ENCODE measurements at places on chromosomes 12 and 14.
A peak's percentile ranks its signal among the peaks of the same experiment; 100 is the strongest.

DNA sequence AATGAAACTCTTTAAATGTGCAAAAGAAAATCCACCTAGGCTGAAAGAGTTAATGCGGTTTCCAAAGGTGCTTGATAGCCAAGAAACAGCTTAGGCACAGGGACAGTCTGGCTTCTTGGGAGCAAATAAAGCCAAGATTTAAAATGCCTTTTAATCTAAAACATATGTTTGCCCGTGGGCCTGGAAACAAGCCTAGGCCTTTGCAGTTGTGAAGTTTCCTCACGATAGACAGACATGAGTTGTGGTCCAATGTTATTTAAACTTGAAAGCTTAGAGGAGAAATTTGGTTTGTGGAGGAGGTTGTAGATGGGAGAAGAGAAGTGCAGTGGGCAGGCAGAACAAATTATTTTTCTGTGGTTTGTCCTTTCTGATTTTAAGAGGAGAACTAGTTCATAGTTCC, 29.8 kb downstream of the PROX2 start:
- DNase-seq, result no peak

DNA sequence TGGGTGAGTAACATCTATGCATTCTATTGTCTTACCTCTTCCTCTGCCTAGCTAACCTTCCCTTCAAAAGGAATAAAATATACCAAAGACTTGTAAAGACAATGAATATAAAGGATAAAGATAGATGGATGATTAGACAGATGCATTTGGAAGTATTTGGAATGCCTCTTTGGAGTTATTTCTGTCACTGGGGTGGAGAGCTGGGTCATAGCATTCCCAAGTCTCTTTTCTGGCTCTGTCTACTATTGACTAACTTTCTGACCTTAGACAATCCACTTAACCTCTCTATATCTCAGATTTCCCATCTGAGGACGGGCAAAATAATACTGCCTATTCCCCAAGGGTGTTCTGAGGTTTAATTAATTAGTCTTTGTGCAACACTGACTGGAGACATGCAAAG, 517.4 kb downstream of the DIO2 start:
- no peak for DNase-seq

DNA sequence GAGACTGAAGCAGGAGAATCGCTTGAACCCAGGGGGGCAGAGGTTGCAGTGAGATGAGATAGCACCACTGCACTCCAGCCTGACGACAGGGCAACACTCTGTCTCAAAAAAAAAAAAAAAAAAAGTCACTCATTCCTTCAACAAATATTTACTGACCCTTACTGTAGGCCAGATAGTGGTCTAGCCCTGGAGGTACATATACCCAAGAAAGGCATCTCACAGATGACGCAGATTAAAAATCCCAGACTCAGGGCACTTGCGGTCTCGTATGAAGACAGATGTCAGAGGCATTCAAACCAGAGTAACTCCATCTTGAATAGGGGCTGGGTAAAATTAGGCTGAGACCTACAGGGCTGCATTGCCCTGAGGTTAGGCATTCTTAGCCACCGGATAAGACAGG, 44.8 kb downstream of the CLMN start:
- DNase-seq, result no peak

GRCh38 chr14:93984987-93985410, 8.6 kb upstream of the ASB2 start:
- no peak for DNase-seq

GRCh38 chr12:38053655-38054464, 262.7 kb upstream of the ALG10B start:
- DNase-seq, result no peak

GRCh38 chr12:93022603-93023340, 93.7 kb upstream of the EEA1 start:
- DNase-seq, result no peak

DNA sequence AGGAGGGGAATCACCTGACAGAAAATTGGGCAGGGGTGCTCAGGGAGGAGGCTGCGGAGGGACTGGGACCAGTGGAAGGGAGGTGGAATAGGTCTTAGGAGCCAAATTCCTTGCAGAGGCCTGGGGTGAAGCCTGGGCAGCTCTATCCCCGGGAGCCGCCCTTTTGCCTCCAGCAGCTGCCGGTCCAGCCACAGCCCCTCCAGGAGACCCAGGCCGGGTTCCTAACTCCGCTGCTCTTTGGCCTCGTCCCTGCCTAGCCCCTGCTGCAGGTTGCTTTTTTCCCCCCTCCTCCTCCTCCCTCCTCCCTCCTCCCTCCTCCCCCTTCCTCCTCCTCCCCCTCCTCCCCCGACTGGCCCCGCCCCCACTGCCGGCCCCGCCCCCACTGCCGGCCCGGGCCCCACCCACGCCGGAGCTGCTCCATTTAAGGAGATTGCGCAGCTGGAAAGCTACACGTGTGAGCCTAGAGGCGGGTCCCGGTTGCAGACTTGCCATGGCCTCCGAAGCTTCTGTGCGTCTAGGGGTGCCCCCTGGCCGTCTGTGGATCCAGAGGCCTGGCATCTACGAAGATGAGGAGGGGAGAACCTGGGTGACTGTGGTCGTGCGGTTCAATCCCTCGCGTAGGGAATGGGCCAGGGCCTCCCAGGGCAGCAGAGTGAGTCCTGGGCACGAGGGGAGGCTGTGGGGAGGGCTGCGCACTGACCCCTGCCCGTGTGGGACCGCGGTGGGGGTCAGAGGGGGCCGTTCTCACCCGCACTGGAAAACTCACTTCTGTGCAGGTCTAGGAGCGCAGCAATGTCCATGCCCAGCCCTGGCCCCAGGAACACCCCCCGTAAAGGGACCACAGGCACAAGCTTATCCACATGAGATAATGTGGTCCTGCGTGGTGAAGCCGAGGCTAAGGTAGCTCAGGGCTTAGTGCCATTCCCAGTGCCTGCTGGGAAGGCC, at the start of gene TCL1B:
TCL1B (plus strand) TSS at position 449 of the 945 bp plus-strand sequence; CDS start at position 491, 42 bp downstream.
- DNase-seq, result no peak

DNA sequence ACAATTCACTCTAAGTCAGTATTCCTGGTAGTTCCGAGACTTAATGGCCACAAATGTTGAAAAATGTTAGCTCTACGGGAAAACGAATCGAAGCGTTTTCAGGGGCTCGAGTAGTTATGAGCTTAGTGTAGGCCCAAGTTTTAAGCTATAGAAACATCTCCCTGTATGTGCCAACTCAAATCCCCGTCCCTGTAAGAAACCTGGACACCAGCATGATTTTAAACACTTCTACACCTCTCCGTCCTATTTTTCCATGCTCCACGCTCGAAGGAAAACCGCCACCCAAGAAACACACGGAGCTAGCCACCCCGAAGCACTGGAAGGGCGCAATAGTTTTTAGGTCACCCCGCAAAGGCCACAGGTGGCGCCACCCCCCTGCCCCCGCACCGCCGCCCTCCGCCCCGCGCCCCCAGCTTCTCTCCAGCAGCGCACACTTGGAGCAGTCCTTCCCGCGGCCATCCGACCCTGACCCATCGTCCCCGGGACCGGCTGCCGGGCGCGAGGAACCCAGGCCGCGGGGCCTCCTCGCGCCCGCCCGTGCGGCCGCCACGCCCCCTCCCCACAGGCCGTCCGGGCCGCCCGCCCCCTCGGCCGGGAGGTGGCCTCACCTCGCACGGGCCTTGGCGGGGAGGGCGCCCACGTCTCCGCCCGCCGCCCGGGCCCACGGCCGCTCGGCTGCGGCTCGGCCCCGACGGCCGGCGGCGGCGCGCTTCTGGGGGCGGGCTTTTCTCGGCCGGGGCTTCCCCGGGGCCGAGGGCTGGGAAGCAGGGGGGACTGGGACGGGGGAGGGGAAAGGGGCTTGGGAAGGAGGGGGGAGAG, 522 bp downstream of the R3HDM2 start:
- DNase-seq, result no peak

DNA sequence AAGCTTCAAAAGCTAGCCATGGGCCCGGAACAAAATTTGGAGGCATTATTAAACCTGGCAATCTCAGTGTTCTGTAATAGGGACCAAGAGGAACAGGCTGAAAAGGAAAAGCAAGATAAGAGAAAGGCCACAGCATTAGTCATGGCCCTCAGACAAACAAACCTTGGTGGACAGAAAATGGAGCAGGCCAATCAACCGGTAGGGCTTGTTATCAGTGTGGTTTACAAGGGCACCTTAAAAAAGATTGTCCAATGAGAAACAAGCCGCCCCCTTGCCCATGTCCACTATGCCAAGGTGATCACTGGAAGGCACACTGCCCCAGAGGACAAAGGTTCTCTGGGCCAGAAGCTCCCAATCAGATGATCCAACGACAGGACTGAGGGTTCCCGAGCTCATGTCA, 653.9 kb upstream of the TMEM132C start:
- no peak for DNase-seq

GRCh38 chr14:100104523-100105300, 39.5 kb downstream of the EVL start:
- no peak for DNase-seq

- no peak for DNase-seq
Observed at GRCh38 chr12:107388263-107388662, 294.9 kb upstream of the CRY1 start.

DNA sequence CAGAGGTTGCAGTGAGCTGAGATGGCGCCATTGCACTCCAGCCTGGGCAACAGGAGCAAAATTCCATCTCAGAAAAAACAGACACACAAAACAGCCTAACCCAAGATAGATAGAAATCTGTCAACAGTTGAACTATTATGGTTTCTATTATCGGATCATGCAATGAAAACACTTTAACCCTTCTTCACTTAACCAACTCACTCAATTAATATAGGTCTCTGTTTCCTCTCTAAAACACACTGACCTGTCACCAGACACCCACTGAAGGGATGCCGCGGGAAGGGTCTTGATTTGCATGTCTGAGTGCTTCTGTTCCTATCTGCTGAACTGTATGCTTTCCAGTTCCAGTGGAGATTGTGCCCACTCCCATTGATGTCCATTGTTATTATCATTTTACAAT, 38.0 kb upstream of the NUDT4 start:
- no peak for DNase-seq

DNA sequence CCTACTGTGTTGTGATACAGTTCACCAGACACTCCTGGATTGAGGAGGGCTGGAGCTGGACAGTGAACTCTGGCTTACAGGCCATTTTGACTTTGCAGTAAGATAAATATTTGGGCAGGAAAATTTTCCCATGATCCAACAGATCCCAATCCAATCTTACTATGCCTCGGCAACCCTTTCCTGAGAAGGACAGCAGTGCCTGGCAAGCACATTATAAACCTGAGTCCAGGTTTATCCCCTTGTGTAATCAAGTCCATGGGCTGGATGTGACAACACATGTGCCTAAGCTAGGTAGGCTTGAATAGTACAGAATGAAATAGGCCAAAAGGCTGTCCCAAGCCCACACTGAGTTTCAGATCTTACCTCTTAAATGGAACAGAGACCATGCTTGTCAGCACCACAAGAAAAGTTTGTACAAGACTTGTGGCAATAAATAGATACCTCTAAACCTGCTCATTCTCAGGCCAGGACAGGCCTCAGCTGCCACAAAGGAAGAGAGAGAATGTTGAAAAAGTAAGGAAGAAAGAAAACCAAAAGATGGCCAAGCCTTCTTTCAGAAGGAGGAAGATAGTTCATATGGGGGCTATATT, 34.9 kb downstream of the CREBL2 start:
- DNase-seq, result peak; percentile 66

- no peak for DNase-seq
Observed at GRCh38 chr14:58491593-58491992, 64.1 kb downstream of the KIAA0586 start.

DNA sequence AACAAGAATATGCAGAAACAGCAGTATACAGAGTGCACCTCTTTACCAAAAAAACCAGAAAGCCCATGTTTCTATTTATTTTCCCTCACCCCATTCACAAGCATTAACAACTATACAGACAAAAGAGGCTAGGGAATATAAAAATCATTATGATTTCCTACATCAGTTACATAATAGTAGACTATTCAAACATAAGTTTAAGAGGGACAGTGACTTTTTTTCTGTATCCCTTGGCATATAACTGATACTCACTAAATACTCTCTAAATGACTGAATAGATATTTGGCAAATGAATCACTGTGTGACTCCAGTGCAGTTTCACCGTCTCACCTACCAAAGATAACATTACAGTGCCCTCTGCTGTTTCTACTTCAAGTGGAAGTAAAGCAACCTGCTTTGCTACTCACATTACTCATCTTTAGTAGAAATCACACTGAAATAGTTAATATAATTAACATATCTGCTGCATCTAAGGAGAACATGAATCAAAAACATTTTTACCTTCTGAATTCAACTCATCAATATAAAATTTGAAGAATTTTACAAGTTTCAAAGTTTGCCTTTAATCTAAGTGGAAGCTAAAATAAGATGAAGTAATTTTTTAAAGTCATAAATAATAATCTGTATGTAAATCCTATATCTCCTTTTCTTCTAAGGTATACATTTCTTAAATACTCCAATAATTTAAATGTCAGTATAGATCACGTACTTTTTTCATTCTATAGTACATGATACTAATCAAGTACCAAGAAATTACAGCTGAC, 103.8 kb downstream of the OSBPL8 start:
- peak; percentile 47 for DNase-seq

DNA sequence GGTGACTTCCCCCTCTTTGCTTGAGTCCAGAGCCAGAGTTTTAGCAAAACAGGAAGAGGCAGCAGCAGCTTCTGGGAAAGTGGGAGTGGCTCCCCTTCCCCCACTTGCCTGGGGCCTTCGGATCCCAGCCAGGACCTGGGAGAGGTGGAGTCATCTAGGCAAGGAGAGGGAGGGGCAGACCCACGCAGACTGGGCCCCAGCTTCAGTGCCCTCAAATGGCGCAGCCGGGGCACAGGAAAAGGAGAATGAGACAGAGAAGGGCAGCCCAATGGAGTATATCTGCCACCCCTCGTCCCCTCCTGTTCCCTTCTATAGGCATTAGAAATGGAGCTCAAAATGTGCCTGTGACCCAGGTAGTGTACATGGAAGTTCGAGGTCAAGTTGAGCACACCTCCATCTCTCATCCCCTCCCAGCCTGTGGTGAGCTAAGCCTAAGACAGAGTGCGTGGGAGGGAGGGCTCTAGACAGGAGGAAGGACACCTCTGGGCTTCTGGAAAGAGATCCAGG, 9.3 kb upstream of the HDAC7 start:
- DNase-seq, result no peak

- no peak for DNase-seq
Observed at GRCh38 chr12:3145033-3145432, 67.9 kb downstream of the TSPAN9 start.

- DNase-seq, result no peak
Observed at GRCh38 chr12:113165521-113166450, 16.3 kb downstream of the CFAP73 start.

DNA sequence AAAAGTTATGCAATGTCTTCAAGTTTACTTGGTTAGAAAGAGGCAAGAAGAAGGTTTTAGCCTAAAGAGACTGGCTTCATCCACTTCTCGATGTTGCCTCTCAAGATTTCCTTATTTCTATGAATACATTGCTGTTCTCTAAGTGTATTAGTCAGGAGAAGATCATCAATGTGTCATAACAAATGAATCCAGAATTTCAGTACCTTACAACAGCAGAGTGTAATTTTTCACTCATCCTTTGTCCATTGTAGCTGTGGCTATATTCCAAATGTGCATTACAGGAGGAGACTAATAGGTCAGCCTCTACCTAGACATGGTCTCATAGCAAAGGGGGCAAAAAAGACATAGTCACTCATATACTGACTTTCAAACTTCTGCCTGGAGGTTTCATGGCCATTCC, 579.1 kb downstream of the PRKD1 start:
- DNase-seq, result no peak
